ENCODE measurements at places on chromosomes 7 and 10. TPM values are rescaled to one million over a fixed set of nuclear protein-coding genes. Genes with fewer than 3 reads are reported as not detected.

- DNase-seq = peak; percentile 44
Measured at GRCh38 chr10:101085846-101086245, 24.1 kb downstream of the KAZALD1 start.

- peak; percentile 70 for DNase-seq
Measured at GRCh38 chr7:143487566-143487965, 9.9 kb downstream of the TAS2R41 start.

GRCh38 chr7:64885520-64886240, 17.4 kb upstream of the ZNF273 start:
- DNase-seq = no peak

DNA sequence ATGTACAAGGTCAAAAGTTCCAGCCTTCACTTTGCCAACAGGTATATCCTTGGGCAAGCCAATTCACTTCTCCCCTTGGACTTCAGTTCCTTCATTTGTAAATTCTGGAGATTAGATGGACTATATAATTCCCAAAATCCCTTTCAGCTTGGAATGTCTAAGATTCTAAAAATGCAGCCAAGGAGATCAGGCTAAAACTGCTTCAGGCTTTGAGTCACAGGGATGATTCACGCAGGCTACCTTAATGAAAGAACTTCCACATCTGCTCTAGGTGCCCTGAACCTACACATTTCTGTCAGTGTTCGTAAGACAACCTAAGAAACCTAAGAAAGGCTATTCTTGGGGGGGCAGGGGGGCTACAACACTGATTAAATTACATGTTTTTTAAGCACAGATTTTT, 7.1 kb downstream of the CPVL start:
- peak; percentile 83 for DNase-seq

DNA sequence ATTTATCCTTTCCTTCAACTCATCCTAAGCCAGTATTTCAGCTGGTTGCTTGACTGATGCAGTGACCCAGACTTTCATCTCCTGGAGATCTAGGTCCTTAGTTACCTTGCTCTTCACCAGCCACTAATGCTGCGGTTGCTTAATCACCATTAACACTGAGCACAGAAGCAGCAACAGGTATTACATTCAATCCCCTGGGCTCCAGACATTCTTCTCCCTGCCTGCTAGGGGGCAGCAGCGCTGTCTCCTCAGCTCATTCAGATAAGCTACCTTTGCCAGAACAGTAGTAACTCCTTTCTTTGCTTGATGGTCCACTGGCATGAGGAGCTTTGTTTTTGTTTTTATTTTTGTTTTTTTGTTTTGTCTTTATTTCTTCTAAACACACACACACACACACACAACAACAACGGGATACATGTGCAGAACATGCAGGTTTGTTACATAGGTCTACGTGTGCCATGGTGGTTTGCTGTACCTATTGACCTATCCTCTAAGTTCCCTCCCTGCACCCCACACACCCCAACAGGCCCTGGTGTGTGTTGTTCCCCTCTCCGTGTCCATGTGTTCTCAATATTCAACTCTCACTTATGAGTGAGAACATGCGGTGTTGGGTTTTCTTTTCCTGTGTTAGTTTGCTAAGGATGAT, 1043.2 kb upstream of the C7orf33 start:
- peak; percentile 17 for DNase-seq

DNA sequence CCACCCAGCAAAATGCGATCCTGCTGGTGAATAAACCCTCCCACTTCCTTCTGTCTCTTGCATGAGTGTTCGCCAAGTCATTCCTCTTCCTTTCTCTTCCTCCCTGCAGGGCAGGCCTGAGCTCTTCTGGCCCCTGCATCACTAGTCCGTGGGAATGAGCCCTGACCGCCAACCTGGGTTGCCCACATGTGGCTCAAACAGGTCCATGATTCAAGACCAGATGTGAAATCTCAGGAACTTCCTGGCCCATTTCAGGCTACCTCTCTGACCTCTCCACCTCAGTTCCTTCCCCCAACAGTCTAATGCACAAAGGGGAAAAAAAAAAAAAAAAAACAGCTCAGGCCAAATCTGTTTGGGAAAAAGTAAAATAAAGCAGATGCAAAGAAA, 5.4 kb upstream of the YWHAG start:
- DNase-seq = peak; percentile 89

DNA sequence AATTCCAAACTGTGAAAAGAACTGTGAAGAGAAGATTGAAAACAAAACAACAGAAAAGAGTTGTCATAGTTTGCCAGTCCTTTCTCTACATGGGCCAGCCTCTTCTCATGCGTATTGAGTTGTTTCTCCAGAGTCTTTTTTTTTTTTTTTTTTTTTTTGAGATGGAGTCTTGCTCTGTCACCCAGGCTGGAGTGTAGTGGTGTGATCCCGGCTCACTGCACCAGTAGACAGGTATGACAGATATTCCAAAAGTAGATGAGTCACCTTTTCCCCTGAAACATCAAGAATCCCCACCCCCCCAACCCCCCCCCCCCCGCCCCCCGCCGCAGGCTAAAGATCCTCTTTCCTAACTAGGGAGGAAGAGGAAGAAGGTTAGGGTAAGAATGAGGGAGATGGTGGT, 15.6 kb upstream of the KMT2C start:
- no peak for DNase-seq

- peak; percentile 50 for DNase-seq
Measured at GRCh38 chr10:120480065-120480600, 23.1 kb downstream of the PLPP4 start.

DNA sequence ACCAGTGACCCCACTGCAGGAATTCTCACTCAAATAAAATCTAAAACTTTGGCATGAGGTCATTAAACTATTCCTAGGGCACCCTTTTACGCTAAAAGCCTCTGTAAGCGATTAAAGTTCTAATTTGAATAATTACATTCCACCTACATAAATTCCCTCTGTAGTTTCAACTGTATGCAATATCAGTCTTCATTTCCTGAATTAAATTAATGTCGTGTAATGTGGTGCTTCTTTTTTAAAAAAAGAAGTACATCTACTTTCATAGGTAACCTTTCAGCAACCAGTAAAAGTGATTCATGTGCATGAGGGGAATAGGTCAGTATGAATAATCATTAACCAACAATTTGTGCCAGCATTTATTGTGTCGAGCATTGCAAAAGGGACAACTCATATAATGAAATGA, 44.7 kb downstream of the IMMP2L start:
- no peak for DNase-seq

GRCh38 chr7:23207021-23207420, 25.2 kb downstream of the NUP42 start:
- DNase-seq = no peak

GRCh38 chr10:114271779-114272167, 32.7 kb downstream of the VWA2 start:
- DNase-seq = peak; percentile 95

GRCh38 chr10:5814110-5815107, 1.2 kb upstream of the GDI2 start:
- DNase-seq = peak; percentile 54

ANKRD22 gene
- total RNA-seq = 0.22 TPM

CADPS2 gene
- 0.43 TPM for total RNA-seq

All from GM23248 (cell line).